ENCODE measurements at places on chromosomes 12 and 14.

DNA sequence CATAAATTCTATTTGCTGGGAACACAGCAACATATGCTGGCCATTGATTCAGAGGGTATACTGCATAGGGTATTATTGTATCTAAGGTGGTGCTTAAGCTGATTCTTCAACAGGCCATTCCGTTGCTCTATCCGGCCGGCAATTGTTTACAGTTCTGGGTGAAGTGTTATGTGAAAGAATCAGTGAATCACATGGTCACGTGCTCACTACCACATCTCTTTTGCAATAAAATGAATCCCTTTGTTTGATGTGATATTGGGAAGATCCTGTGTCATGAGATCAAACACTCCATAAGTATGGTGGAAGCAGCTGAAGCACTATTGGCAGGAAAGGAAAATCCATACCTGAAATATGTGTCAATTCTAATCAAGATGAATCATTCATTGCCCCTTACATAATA lies 7.6 kb upstream of the USP15 start:
- no peak for DNase-seq

GRCh38 chr14:71686677-71687076 lies 245.6 kb upstream of the RGS6 start:
- no peak for DNase-seq

GRCh38 chr14:101508948-101509729 lies 52.2 kb upstream of the DIO3 start:
- DNase-seq, result no peak

GRCh38 chr12:96078231-96079135 lies 43.1 kb upstream of the LTA4H start:
- DNase-seq, result no peak
